ENCODE measurements at places on chromosomes 6 and 20.

- DNase-seq = peak; percentile 25
Observed at GRCh38 chr6:29943053-29943966, 978 bp downstream of the HLA-A start.

DNA sequence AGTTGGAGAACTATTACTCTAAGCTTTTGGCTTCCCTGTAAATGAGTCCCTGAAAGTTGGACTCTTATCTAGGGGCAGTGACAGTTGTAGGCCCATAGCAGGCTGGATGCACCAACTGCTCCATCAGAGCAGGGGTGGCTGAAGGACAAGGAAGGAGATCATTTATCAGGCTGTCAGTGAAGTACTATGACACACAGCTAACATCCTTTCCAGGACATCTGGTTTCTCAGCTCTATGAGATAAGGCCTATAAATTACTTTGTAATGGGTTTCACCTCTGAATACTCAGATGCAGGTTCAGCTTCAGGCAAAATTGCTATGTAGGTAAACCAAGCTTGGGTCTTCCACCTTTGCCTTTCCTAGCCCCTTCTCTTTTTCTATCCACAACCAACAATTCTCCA lies 468.5 kb downstream of the KIF16B start:
- no peak for DNase-seq

GRCh38 chr6:31058128-31058894 lies 48.0 kb downstream of the MUC22 start:
- no peak for DNase-seq

- DNase-seq = no peak
Observed at GRCh38 chr20:20321134-20321533, 46.8 kb upstream of the INSM1 start.

- no peak for DNase-seq
Observed at GRCh38 chr6:55955684-55956083, 80.3 kb upstream of the BMP5 start.

DNA sequence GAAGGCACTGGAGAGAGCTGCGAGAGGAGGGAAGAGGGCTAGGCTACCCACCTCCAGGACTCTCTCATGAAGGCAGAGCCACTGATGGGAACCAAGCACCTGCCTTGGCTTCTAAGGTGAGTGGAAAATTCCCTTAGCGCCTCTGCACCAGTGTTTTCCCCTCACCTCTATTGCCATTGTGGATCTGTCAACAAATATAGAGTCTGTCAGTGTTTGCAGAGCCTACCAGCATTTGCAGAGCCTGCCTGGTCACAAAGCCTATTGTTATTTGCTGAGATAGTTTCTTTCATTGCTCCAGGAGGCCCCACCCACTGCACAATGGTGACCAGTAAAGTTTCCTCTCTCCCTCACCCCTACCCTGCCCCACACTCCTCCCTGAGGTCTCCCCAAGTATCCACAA lies 141.9 kb downstream of the MRPL14 start:
- no peak for DNase-seq

DNA sequence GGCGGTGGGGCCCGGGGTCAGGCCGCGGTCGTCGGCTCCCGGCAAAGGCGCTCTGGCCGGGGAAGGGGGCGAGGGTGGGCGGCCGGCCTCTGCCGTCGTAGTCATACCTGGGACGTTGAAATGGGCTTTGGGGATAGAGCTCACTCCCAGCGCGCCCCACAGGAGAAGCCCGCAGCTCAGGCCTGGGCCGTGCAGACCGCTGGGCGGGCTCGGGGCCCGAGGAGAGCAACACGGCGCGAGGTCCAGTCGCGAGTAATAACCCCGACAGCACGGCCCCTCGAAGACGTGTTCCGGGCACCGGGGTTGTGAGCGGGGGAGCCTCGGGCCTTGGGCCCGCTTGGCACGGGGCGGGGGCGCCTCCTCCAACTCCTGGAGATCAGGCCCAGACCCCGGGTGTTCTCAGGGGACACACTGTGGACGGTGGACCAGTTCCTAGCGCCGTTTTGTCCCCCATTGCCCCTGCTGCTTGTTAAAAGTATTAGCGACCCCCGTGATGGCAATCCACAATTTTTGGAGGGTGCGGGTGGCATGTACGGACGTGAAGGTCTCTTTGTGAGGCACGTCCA lies 10.9 kb downstream of the FOXC1 start:
- no peak for DNase-seq

DNA sequence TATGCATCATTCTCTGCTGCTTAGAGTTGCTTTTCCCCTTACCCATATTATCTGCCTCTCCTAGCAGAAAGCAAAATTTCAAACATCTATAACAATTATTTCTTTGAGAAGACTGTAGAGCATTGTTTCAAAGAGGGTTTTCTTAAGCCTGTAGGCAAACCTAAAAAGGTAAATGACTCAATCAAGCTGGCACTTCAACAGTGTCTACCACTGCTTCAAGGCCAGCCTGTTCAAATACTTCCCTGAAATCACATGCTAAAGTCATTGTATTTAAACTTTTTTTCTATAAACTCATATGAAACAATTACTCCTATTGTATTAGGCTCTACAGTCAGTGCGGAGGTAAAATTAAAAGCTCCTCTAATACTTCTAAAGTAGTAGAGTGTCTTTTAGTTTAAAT lies 87.1 kb downstream of the OGFRL1 start:
- no peak for DNase-seq

GRCh38 chr6:43271944-43272343 lies 26.1 kb upstream of the SLC22A7 start:
- DNase-seq = no peak

GRCh38 chr6:168420084-168420483 lies 20.9 kb upstream of the SMOC2 start:
- no peak for DNase-seq

DNA sequence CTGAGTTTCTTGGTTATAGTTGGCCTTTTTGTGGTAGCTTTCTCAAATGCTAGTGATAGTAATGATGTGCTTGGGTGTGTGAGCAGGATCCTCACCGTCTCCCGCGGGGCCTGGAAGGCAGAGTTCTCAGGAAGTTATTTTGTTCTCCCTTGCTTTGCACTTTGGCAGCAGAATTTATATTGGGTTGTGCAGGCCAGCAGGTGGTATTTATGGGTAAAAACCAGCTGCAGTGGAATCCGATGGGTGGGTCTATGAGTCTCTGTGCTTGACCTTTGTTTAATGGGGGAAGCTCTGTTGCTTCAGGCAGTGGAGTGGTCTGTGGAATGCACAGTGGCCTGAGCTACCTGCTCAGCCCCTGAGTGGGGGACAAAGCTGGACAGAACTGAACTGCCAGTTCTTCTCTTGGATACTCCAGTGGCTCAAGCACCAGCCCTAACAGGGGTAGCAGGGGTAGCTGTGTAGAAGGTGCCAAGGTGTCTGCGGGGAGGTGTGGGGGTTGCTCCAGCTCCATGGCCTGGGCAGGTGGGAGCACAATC lies 27.3 kb downstream of the IGF2R start:
- no peak for DNase-seq

GRCh38 chr6:139303185-139303584 lies 11.4 kb upstream of the TXLNB start:
- DNase-seq = no peak

DNA sequence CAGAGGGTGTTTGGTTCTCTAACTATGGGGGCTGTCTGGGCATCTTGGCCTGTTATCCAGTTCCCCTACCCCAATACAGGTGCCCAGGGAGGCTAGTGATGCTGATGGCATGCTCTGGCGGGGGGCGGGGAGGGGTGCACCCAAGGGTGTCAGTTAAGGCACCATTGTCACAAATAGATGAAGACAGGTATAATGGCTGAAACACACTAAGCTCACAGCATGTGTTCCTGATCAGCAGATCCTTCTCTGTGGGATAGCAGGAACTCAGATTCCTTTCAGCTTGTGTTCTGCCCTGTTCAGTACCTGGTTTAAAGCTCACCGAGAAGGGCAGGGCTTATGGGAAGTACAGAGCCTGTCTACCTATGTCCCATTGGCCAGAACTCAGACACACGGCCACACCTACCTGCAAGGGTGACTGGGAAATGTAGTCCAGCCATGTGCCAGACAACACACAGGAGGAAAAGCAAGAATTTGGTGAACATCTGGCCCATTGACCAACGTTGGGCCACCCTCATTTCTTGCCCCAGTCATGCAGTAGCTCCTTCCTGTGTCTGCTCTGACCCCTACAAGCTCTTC lies 3.4 kb upstream of the RSPO4 start:
- no peak for DNase-seq

DNA sequence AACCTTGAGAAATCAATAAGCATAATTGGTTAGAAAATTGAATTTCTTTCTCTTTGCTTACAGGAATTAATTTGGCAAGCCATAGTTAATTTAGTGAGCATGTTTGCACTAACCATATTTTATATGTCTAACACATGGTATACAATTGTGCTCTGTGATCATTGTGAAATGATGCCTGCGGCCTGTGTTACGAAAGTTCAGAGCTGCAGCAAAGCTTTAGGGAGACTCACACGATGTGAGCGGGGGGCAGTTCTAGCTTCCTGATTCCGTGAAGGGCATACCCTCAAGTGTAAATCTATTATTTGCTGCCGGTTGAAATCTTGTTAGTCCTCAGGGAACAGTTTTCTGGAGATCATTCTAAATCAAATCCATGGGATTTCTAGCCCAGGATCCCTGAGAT lies 25.5 kb upstream of the ADTRP start:
- DNase-seq = no peak

Data from activated naive CD4-positive, alpha-beta T cell treated with anti-CD3 and anti-CD28 coated beads, Interleukin-2, amount 50 U/mL, for 16 hours (primary cell).